ENCODE measurements at places on chromosomes 3 and 15. TPM values are rescaled to one million over a fixed set of nuclear protein-coding genes. Genes with fewer than 3 reads are reported as not detected.

Gene MASP1
- not detected for total RNA-seq

Gene TMCO5A
- total RNA-seq = not detected

DNA sequence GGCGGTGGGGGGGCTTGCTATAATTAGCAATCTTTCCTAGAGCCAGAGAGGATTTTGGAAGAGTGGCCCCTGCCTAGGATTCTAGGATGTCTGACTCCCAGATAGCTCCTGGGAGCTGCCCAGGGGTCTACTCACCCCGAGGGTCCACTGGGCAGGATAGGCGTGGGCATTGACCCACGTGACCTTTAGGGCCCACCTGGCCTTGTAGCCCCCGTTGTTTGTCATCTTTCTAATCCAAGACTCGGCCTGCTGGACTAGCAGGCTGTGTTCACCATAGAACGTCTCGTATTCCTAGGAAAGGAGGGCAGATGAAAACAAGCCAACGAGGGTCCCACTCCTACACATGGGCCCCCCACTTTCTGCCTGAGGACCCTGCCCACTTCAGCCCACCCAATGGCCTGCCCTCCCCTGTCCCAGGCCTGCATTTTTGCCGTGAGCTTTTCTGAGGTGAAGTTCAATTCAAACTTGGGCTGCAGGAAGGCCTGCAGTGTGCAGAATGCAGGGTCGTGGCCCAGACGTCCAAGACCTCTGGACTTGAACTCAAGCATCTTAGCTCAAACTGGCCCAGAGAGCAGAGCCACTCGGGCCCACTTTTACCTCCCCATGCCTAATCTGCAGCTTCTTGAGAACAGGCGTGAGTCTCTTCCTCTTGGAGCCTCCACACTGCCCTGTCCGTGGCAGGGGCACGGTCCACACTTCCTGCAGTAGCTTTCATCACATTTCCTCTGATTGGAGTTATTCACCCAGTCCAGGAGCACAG, 41.5 kb downstream of the MUC4 start:
- DNase-seq = no peak

- DNase-seq = no peak
Observed at GRCh38 chr3:8767667-8768363, 1.6 kb downstream of the OXTR start.

Gene SLC6A11
- not detected for total RNA-seq

DNA sequence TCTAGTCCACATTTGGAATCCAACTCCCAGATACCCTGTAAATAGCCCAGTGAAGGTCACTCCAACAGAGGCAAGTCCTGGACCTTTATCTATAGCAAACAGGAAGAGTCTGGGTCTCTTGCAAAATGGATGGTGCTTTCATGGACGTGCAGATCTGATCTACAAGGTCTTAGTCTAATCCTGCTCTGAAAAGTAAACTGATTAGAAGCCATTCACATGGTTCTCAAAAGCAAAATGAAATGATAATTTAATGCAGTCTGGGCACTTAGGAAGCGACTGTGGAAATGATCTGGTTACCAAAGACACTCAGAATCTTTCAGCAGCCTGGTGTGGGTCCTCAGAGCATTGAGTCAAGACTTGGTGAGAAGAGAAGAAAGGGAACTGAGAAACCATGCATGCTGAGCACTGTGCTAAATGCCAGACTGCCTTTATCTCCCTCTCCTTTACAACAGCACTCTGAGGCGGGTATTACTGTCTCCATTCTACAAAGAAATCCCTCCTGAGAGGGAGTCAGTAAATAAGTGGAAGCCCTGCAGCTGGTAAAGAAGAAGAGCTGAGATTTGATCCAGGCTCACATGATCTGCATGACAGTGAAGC, 29.0 kb downstream of the AQP9 start:
- DNase-seq = no peak

DNA sequence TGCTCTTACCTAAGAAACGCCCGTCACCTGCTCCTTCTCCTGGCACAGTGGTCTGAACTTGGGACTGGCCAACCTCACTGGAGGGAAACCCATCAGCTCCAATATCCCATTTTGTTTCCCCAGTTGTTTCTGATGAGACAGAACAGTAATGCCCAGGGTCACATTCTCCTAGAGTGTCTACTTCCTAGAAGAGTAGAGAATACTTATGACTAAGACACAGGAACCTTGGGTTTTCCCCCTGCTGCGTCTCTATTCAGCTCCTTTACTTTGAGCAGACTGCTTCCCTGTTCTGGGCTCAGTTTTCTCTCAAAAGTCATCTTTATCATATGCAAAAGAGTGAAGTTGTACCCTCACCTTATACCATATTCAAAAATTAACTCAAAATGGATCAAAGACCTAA, 79.4 kb downstream of the POLR2M start:
- DNase-seq = no peak

- no peak for DNase-seq
Observed at GRCh38 chr3:32457971-32458471, 44.6 kb downstream of the CMTM6 start.

Gene C2CD4B
- 0.07 TPM for total RNA-seq

- no peak for DNase-seq
Observed at GRCh38 chr3:115246461-115247020, 99.5 kb upstream of the ZBTB20 start.

Gene GHSR
- not detected for total RNA-seq

- no peak for DNase-seq
Observed at GRCh38 chr3:58688574-58688973, 22.0 kb upstream of the FAM3D start.

GRCh38 chr15:85693277-85693676, 101.4 kb downstream of the KLHL25 start:
- DNase-seq = no peak

DNA sequence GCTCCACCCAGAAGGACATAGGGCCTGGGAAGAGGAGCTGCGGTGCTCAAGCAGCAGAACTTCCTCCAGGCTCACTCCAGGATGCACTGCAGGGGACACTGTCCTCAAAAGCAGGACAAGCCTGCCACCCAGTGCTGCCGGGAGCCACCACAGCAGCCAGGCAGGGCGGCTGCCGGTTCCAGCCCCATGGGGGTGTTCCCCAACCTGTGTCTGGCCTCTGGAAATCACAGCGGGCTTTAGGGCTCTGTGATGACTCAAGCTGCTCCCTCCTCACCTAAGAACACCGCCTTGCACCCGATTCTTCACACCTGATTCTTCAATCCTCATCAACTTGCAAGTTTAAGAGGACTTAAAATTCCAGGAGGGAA, 71.9 kb upstream of the SLC6A11 start:
- no peak for DNase-seq

Gene CHRNA7
- total RNA-seq = 1.5 TPM

- no peak for DNase-seq
Observed at GRCh38 chr3:72447059-72447946, 400.9 kb downstream of the SHQ1 start.

DNA sequence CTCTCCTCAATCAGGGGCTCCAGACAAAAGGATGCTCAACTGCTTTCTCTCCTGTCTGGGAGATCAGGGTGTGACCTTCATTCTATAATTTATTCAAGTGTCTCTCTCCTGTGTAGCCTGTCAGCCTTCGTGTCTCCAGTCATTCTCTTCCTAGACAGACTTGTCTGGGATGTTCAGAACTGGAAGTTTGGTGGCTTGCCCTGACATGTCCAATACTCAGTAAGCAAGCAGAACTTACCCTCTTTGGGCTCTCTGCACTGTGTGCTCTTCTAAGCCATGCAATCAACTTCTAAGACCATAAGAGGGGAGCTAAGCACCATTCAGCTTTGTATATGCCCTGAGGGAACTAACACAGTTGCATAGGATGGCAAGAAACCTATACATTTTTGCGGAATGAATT, 14.1 kb downstream of the ACKR2 start:
- no peak for DNase-seq

DNA sequence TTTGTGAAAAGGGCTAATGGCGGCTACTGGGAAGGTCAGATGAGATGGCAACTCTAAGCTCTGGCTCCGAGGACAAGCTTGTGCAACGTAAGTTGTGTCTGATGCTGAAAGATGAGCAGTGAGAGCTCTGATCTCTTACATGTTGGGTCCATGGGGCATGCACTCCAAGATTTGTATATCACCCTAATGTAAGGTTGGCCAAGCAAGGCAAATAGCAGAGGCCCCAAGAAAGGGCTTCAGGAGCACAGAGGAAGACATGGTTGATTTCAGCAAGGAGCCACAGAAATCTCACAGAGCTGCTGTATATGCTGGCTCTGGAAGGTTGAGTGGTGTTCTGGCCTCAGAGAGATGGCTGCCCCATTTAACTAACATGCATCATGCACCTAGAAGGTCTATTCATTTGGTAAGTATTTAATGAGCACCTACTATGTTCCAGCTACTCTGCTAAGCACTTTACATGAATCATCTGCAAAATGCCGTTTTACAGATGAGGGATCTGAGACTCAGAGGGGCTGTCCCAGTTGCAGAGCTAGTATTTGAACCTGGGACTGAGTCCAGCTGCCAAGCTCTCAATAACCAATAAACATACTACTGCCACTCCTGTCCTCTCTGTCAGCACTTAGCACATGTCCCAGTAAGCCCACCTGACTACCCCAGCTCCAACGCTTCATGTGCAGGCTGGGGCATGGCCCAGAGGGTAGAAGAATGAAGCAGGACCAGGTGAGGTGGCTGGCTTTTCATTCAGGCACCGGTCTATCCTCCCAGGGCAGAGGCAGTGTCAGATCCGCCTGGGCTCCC, 27.8 kb upstream of the ATP2B2 start:
- DNase-seq = no peak

GRCh38 chr15:32657941-32658340, 16.4 kb downstream of the SCG5 start:
- DNase-seq = no peak

Gene PPIB
- total RNA-seq = 693 TPM

GRCh38 chr15:80234883-80235282, 17.1 kb downstream of the CTXND1 start:
- no peak for DNase-seq

DNA sequence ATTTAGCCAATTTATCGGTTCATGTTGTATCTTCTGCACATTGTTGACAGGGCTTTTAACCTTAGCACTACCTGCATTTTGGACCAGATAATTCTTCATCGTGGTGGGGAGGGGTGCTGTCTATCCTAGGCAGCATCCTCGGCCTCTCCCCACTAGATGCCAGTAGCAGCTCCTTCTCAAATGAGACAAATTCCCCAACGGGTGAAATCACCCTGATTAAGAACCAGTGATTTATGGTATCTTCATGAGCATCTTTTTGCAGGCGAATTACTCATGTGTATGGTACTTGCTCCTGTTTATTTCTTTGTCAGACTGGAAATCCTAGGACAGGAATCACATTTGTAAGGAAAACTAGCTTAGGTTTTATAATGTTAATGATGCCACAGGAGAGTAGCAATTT, 68.0 kb downstream of the C3orf70 start:
- DNase-seq = no peak

- DNase-seq = no peak
Observed at GRCh38 chr3:191761906-191762305, 300.9 kb downstream of the PYDC2 start.

GRCh38 chr15:70795311-70795665, 31.9 kb upstream of the UACA start:
- DNase-seq = peak; percentile 85

Gene LEO1
- total RNA-seq = 24.2 TPM

DNA sequence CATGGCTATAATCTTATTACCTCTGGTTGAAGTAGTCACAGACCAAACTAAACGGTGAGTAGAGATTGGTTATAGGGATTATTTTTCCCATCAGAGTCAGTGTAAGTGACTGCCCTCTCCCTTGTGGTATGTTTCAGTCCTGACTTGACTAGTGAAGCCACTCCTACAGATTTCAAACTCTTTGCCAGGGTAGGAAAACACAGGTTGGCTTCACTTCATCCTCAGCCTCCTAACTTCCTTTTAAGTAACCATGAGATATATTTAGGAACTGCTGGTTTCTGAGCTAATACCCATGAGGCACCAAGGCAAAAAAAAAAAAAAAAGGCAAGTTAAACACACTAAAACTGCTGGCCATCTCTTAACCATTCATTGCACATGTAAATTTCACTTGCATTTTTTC, 349.2 kb upstream of the MCTP2 start:
- no peak for DNase-seq

GRCh38 chr15:93378558-93378957, 289.5 kb upstream of the RGMA start:
- no peak for DNase-seq

DNA sequence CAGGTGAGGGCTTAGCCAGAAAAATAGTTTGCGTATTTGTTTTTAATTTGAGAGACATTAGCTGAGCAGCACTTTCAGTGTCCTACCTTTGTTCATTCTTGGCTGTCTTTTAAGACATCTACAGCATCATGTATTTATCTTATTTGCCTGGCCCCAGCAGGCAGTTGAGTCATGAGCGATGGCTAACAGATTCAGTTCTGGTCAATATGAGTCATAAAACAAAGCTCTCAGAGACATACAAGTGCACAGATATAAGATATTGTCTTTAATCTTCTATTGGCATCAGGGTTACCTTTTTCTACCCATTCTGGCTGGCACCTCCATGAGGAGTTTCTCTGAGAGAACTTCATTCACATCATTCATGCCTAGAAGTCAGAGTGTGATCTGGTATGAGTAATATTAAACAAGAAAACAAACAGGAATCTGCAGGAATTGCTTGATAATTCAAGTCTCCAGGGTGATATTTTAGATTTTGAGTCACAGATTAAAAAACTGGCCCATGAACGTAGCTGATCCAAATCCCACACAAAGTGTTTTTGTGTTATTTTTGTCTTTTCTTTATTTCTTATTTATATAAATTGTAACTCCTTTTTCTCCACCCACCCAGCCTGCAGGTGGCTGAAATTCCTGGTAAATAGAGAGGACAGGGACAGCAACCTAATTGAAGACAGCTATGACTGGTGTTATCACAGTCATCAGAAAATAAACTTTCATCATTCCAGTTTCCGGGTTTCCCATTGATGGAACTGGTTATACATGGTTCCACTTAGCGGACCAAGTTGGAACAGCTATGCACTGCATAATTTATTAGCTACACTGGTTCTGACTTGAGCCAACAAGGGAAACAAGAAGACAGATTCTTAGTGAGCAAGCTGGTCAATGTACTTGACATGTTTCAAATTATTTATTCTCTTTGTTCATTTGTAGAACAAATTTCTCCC, 47.3 kb downstream of the PLSCR2 start:
- DNase-seq = peak; percentile 2

DNA sequence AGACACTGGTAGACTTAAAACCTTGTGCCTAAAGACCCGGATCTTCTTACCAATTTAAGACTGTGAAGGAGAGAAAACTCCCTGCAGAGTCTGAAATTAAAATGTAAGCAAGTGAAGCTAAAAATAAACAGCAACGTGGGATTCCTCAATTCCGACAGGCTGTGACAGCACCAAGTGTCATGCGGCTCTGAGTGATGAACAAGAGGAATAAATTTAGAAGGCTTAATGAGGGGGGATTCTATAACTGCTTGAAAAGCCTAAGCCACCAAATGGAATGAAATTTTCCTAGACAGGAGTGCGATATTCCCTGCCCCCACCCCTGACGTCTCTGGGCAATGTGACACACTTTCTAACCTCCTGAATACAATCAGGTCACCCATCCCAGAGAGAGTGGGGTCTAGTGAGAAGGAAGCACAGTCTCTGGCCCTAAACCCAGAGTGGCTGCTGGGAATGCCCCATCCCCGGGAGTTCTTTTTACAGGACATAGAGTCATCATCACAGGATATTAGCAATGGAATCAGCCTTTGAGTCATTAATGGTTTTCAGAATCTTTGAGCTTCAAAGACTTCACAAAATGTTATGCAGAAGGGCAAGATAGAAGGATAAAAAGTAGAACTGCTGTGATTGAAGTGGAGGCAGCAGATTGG, 114.3 kb downstream of the EDEM1 start:
- no peak for DNase-seq

Gene LRRC49
- 18.0 TPM for total RNA-seq
